Muscle of back (tissue), 13 donors: ENCODE measurements at places on chromosomes 13 and 19.

GRCh38 chr13:37123337-37123736 lies 17.9 kb upstream of the CSNK1A1L start:
- no peak for DNase-seq

GRCh38 chr19:7007859-7008258 lies 13.4 kb downstream of the MBD3L2B start:
- no peak for DNase-seq

DNA sequence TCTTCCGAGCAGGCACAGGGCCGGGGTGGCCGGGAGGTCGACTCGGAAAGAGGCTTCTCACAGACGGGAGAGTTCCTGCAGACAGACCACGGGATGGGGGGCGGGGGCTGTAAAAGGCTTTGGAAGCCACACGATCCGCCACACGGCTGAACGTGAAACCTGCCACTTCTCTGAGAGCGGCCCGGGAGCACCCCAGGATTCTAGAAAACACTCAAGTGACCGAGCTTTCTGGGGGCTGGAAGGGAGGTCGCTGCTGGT lies 15.6 kb upstream of the SLC39A3 start:
- DNase-seq = no peak

DNA sequence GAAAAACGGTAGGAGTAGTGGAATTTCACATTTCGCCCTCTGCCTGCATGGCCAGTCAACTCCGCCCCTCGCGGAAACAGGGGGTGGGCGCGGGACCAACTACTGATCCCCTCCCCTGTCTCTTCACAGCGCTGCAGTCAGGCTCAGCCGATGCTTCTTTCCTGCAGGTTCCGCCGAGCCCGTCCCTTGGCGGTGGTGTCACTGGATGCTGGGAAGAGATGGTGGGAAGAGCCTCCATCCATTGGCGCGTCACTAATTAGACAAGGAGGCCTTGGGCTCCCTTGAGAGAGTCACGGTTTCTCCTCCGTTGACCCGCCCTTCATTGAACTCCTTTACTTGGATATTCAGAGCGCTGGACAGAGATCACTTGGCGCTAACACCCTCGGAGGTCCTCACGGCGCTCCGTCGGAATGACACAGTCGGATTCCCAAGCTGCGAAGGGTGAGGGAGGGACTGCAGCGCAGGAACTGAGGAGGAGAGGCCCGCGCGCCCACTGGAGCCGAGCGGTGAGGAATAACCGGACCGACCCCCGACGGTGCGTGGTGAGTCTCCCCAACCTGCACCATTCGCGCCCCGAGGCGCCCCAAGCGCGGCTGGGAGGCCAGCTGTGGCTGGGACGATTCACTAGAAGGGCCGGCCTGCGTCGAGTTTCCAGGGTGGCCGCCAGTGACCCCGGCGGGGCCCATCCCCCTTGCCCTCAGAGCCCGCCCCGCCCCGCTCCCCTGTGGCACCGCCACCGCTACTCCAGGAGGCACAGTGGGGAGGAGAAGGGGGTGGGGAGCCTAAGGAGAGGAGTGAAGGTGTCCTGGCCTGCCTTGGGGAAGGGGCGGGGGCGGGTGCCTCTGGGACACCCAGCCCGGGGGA lies 11.2 kb upstream of the CEACAM21 start:
- peak; percentile 30 for DNase-seq

- no peak for DNase-seq
Measured at GRCh38 chr19:30999726-31000125, 349.5 kb downstream of the TSHZ3 start.

DNA sequence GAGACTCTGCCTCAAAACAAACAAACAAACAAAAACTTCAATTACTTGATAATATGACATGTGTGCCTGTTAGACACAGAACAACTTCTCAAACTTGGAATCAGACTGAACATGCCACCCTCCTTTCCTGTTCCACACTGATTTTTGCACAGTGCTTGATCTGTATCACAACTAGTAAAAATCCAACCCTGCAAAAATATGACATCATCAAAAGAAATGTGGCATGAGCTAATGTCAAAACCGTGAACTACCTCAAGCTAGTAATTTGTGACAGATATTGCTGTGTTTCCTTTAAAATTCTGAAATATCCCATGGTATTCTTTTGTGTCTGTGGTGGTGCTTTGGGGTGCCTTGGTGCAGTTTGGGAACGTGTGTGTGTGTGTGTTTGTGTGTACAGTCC lies 8.2 kb downstream of the MYCBP2 start:
- DNase-seq = no peak

DNA sequence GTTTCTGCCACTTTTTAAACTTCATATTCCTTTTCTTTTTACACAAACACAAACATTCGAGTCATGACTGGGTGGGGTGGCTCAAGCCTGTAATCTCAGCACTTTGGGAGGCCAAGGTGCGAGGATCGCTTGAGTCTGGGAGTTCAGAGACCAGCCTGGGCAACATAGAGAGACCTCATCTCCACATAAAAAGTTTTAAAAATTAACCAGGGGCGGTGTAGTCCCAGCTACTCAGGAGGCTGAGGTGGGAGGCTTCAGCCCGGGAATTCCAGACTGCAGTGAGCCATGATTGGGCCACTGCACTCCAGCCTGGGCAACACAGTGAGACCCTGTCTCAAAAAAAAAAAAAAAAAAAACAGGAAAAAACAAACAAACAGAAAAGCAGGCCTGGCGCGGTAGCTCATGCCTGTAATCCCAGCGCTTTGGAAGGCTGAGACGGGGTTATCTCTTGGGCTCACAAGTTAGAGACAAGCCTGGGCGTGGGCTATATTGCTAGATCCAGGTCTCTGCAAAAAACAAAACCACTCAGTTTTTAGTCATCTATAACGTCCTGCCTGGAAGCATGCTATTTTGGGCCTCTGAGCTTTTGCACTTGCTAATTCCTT lies 583 bp upstream of the BAX start:
- no peak for DNase-seq

- peak; percentile 55 for DNase-seq
Measured at GRCh38 chr19:1261798-1262622, 7.1 kb upstream of the CIRBP start.

GRCh38 chr19:3324405-3324856 lies 42.0 kb upstream of the NFIC start:
- no peak for DNase-seq

DNA sequence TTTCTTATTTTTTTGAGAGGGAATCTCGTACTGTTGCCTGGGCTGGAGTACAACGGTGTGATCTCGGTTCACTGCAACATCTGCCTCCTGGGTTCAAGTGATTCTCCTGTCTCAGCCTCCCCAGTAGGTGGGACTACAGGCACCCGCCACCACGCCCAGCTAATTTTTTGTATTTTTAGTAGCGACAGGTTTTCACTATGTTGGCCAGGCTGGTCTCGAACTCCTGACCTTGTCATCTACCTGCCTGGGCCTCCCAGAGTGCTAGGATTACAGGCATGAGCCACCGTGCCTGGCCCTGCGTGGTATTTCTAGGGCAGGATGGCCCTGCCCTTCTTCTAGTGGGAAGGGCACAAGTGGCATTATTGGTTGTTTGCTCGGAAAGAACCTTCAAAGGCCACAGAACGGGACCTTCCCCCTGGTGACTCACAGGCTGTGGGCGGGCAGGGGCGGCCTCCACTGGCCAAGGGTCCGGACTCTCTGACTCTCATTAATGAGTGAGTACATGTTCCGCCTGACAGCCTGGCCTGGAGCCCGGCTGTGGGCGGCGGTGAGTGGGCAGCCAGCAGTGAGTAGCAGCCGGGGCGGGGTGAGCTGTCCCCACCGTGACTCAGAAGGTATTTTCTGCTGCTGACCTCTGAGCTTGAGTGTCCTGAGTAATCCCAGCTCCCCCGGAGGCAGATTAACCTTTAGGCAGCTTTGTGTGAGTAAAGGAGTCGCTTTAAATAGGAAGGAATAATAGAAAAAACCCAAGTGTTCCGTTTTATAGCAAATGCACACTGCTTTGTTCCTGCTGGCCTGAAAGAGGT lies 5.1 kb downstream of the DOT1L start:
- DNase-seq = peak; percentile 95

GRCh38 chr13:44403461-44404056 lies 29.9 kb downstream of the SERP2 start:
- peak; percentile 52 for DNase-seq

- no peak for DNase-seq
Measured at GRCh38 chr19:23512151-23512925, 117.1 kb upstream of the ZNF91 start.

DNA sequence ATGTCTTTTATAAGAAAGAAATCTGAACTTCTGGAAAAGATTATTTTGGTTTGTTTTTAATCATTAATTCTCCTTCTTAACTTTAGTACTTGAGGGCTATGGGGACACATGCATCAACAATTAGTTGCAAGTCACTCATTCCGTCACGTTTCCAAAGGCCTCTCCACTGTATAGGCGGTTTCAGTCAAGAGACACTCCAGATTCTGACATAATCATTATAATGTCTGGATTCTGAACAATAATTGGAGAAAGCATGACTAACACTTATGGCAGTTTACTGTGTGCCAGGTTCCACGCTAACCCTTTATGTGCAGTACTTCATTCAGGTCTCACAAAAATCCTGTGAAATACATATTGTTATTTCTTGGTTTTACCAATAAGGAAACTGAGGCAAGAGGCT lies 71.9 kb downstream of the TNFRSF19 start:
- DNase-seq = peak; percentile 22

GRCh38 chr13:49828453-49828852 lies 36.0 kb upstream of the KPNA3 start:
- DNase-seq = no peak

- no peak for DNase-seq
Measured at GRCh38 chr13:53463106-53463505, 434.5 kb downstream of the OLFM4 start.

DNA sequence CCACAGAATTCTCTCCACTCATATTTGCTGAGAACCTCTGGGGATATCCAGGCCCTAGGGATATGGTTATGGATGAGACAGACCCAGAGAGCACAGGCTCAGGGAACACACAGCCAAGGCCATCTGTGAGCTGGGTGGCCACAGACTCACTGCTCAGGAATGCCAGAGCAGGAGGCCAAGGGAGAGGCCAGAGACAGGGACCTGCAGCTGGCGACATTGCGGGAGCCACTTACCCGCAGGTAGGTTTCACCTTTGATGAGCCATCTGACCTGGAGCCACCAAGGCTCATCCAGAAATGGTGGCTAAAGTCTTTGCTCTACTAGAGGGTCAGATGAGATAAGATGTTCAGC lies 29.4 kb downstream of the CCNE1 start:
- no peak for DNase-seq

DNA sequence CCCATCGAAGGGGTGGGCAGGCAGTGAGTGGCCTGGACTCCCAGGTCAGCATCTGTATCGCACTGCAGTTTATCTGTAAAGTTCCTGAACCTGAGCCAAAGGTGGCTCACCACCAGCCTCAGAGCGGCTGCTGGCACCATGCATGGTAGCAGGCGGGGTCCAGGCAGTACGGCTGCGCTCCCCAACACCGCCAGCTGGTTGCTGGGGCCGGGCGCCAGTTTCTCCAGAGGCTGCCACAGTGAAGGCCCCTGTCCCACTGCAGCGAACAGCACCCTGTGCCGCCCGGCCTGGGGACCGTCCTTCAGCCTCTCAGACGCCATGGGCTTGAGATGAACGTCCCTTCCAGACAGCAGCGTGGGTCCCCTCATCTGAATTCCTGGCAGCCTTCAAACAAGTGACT lies 109.8 kb downstream of the KDM4B start:
- no peak for DNase-seq

- no peak for DNase-seq
Measured at GRCh38 chr19:17687141-17687856, 855 bp downstream of the UNC13A start.

- DNase-seq = no peak
Measured at GRCh38 chr19:46408664-46409039, 4.7 kb downstream of the CCDC8 start.

GRCh38 chr19:2540646-2541454 lies 64.9 kb downstream of the GADD45B start:
- DNase-seq = peak; percentile 98

DNA sequence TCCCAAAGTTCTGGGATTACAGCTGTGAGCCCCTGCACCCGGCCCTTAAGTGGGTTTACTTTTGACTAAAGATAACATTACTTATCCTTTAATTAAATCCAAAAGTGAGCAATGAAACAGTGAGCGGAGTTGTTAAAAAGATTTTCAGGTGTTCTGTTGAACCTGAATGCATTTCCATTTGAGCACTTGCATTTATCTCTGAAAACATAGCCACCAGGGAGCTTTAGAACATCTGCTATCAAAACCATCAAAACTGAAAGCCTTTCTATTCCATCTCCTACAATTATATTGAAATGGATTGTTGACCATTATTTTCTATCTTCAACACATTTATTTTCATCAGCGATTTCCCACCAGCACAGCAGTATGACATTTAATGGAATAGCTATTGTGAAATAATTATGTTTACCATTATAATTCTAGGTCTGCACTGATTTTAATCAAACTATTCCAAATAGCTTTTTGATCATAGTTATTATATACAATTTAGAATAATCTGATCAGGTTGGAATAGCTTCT lies 269.0 kb downstream of the FGF14 start:
- DNase-seq = no peak

- DNase-seq = no peak
Measured at GRCh38 chr19:53945441-53945840, 17.3 kb upstream of the CACNG8 start.

- DNase-seq = no peak
Measured at GRCh38 chr19:48770266-48770665, 14.9 kb downstream of the FGF21 start.

DNA sequence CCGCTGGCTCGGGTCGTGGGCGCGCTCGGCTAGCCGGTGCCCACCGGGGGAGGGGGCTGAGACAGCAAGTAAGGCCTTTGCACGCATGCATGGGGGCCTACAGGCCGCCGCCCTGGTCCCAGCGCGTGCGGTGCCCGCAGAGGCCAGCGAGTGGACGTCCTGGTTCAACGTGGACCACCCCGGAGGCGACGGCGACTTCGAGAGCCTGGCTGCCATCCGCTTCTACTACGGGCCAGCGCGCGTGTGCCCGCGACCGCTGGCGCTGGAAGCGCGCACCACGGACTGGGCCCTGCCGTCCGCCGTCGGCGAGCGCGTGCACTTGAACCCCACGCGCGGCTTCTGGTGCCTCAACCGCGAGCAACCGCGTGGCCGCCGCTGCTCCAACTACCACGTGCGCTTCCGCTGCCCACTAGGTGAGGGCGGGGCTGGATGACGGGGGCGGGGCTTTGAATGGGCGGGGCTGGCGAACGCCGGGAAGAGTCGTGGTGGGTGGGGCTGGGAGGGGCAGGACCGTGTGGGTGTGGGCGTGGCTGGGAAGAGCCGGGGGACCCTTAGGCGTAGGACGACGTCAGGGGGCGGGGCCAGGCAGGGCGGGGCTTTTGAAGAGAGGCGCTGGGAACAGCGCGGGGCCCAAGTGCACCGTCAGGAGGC lies 2.1 kb downstream of the CILP2 start:
- peak; percentile 75 for DNase-seq
